ENCODE measurements at places on chromosomes 1 and 21.

DNA sequence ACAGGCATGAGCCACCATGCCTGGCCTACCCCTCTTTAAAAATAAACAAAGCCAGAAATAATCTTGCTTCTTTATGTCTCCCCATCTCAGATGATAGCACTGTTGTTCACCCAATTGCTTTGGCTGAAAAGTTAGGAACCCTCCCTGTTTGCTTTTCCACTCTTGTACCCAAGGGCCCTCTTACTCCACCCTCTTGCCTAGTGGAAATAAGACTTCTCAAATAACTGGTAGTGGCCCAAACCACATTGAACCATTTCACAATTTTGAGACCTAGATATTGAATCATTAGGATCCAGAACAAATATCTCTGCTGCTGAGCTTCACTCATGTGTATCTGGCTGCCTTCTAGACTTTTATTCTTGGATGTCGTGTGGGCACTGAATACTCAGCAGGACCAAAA, 37.7 kb downstream of the RNF220 start:
- DNase-seq: no peak

GRCh38 chr1:57404884-57405283, 19.0 kb downstream of the DAB1 start:
- no peak for DNase-seq

DNA sequence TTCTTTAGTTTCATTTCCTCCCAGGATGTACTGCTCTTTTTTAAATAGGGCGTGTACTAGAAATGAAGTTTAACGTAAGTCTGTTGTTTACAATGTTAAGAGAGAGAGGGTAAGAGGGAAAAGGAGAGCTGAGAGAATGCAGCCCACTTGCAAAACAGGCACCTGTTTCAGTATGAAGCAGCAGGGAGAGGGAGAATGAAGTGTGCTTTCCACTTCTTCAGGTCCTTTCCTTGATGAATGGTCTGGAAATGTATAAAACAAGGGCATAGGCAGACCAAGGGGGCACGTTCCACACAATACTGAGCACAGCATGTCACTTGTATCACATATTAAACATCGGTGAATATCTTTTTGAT, 2.0 kb downstream of the KCNA3 start:
- DNase-seq: no peak

- DNase-seq: no peak
Measured at GRCh38 chr21:20013851-20014250, 984.4 kb upstream of the NCAM2 start.

DNA sequence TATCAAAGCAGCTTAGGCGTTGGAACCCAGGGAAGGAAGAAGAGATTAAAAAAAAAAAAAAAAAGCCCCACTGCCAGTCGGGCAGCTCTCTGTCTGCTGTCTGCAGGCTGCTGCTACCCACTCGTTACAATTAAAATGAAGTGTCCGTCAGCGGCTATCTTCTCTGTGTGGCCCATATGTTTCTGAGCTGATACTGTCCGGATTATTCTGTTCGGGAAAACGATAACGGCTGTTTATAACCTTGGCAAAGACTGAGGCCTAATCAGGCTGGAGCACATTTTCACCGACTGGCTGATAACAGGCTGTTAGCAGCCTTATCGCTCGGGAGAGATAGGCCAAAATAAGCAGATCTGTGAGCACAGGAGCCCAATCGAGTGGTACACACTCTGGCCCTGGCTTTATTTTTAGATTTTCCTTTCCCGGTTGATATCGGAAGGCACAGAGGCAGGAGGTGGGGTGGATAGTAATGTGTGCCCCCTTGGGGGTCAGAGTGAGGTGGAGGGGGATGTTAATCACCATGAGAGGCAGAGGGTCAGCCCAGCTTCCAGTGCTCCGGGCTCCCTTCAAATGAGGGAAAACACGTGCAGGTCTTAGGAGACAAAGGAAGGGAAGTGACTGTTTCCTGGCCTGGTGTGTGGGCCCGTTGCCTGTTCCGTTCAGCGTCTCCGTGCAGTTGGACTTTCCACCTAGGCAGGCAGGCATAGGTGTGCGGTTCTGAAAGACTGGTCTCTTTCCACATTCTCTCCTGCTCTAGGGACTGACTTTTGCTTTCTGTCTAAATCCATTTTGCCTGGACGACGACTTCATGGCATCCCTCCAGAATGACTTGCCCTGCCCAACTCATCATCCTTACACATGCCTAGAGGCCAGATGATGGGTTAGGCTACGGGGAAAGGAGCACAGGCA, 153.4 kb downstream of the PBX1 start:
- no peak for DNase-seq
